ENCODE measurements at places on chromosomes 16 and 17.
A peak's percentile ranks its signal among the peaks of the same experiment; 100 is the strongest.

- DNase-seq = peak; percentile 90
Observed at GRCh38 chr17:43846221-43846712, 709 bp upstream of the CD300LG start.

- peak; percentile 19 for DNase-seq
Observed at GRCh38 chr17:28712032-28712704, 480 bp upstream of the PROCA1 start.

GRCh38 chr17:35345926-35346771 is 27.3 kb downstream of the SLFN11 start:
- DNase-seq = peak; percentile 66

GRCh38 chr17:8155231-8155995 is 3.2 kb upstream of the PER1 start:
- DNase-seq = peak; percentile 40

All from tibial nerve (tissue), 4 donors.